ENCODE measurements at places on chromosomes 2 and 18. TPM values are rescaled to one million over a fixed set of nuclear protein-coding genes. Genes with fewer than 3 reads are reported as not detected.

The GAREM1 gene
- 1.5 TPM for total RNA-seq

The E2F6 gene
- 10.2 TPM for total RNA-seq

The POTEJ gene
- total RNA-seq: not detected

The ASB18 gene
- total RNA-seq: not detected

The PARD3B gene
- 20.6 TPM for total RNA-seq

The EPG5 gene
- 34.2 TPM for total RNA-seq

The DSC2 gene
- under 0.01 TPM for total RNA-seq

The DGUOK gene
- 51.6 TPM for total RNA-seq

The FBXO41 gene
- 0.77 TPM for total RNA-seq

The ZNF892 gene
- 7.3 TPM for total RNA-seq

The CDH20 gene
- total RNA-seq: not detected

The HDLBP gene
- 1,289 TPM for total RNA-seq

The FHOD3 gene
- total RNA-seq: 3.1 TPM

The SIX3 gene
- total RNA-seq: not detected

The UGT1A9 gene
- not detected for total RNA-seq

The APCDD1 gene
- 17.3 TPM for total RNA-seq
